Liver (tissue), 10 donors: ENCODE measurements at places on chromosomes 1 and 21.

DNA sequence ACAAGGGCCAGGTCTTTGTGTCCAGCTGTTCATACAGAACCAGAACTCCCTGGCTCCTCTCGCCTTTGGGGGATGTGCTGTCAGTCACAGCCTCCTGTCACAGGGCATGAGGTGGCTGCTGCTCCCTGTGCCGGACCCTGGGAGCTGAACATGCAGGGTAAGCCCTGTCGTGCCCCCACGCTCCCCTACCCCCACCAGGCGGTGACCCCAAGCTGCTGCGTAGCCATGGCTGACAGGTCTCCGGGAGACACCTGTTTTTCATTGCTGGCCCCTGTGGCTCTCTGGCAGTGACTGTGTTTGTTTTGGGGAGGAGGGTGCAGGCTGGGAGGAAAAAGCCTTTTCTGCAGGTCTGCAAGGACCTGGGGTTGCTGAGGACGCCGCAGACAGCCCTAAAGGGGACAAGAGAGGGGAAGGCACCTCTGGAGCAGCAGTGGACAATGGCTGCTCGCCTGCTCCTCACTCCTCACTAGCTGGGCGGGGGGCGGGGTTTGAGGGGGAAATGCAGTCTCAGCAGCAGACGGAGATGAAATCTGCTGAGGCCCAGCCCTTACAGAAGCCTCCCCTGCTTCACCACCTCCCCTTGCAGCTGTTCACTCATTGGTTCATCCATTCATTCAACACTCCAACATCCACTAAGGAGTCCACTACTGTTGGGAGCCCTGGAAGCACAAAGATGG is 81.4 kb downstream of the TRABD2B start:
- DNase-seq, result no peak

- DNase-seq, result no peak
Observed at GRCh38 chr1:159266832-159267231, 35.3 kb upstream of the FCER1A start.

DNA sequence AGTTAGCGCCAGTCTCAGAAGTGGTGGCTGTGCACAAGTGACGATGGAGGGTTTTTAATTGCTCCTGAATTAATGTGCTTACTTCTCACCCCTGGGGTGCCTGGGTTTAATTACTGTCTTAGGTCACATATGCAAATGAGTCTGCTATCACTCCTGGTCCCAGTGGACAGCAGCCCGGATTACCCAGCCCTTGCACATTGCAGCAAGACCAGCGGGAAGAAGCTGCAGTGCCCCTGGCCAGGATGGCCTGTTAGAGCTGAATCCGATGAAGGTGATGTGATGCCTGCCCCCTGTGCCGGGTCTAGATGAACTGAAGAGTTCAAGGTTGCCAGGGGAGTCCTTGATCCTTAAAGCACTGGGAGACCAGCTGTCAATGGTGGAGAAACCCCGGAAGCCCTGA is 24.2 kb downstream of the ENO1 start:
- no peak for DNase-seq

- DNase-seq, result no peak
Observed at GRCh38 chr21:29125191-29125590, 5.3 kb upstream of the MAP3K7CL start.

GRCh38 chr1:210003501-210003900 is 65.5 kb downstream of the SYT14 start:
- DNase-seq, result no peak

DNA sequence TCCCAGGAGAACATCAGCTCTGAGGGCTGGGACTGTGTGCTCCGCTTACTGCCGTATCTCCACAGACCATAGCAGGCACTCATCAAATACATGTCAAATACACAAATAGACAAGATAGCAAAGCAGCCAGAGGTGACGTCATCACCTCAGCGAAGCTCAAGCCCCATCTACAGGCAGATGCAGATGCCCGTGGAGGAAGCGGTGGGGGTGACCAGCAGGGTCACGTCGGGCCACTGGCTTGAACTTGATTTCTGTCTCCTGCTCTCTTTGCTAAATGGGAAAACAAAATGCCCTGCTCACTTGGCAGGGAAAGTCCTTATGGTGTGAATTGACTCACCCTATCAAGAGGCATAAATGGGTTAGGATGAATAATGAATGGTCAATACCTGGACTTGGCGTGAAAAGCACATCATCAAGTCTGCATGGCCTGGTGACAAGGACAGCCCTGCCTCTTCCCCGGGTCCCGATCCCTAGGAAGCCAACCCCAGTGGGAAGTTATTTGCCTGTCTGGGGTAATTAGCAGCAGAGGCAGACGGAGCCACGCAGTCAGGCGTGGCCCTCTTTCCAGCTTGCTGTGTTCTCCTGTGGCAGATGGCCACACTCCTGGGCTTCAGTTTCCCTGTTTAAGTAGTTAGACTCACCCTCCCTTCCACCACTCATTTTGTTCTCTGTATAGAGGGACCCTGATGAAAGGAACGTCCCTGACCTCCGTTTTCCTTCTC is 536.0 kb downstream of the NPHP4 start:
- DNase-seq, result no peak

- DNase-seq, result no peak
Observed at GRCh38 chr1:150017206-150017750, 6.8 kb upstream of the OTUD7B start.

- DNase-seq, result no peak
Observed at GRCh38 chr1:235015291-235015985, 113.2 kb downstream of the TOMM20 start.

- DNase-seq, result no peak
Observed at GRCh38 chr21:29205009-29205408, 74.6 kb downstream of the MAP3K7CL start.

DNA sequence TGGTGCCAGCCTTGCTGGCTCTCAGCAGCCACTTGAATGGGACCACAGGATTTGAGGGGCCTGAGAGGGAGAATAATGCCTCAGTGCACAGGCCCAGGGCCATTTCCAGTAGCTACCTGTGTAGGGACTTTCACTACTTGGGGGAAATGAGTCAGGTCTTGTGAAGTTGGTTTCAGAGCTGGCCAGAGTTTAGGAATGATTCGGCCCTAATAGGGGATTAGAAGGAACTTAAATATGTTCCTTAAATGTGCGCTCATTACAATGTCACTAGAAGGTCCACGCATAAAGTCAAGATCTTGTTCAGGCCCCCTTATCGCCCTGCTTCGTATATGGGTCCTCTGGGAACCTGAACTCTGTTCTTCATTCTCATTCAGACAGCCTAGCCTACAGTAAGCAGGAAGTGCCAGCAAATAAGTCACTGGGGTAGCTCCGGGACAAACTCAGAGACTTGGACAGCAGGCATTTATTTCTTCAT is 5.6 kb upstream of the AKR1A1 start:
- no peak for DNase-seq

- no peak for DNase-seq
Observed at GRCh38 chr1:195202241-195202640, 1406.0 kb downstream of the KCNT2 start.

GRCh38 chr1:178536329-178536728 is 23.4 kb downstream of the TEX35 start:
- no peak for DNase-seq

GRCh38 chr1:101040666-101041065 is 15.1 kb upstream of the DPH5 start:
- DNase-seq, result no peak

- no peak for DNase-seq
Observed at GRCh38 chr1:53286955-53287354, 40.9 kb downstream of the LRP8 start.

DNA sequence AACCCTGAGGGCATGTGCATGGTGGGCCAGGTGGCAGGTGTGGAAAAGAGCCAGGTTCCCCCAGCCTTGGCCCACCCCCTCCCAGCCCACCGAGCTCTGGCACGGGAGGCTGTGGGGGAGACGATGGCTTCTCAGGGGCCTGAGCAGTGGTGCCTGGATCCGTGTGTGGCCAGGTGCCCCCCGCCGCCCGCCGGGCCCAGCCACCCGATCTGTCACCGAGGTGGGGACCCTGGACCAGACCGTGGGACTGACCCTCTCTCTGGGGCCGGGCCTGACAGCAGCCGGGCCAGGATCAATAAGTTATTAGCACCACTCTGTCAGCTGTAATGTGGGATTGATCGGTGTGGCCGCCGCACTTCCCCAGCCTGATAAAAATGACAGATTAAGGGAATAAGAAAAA is 13.8 kb downstream of the SAMD11 start:
- DNase-seq, result no peak

DNA sequence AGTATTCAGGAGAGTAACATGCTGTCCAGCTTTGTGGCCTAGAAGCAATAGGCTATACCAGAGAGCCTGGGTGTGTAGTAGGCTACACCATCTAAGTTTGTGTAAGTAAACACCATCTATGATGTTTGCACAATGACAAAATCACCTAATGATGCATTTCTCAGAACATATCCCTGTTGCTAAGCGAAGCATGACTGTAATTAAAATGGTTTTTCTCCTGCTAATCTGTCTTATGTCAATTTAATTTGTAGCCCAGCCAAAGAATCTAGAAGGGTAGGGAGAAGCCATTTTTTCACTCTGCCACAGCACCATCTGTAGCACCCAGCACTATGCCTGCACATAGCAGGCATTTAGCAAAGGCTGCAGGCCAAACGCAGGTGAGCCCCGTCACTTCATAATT is 2.0 kb upstream of the TTC24 start:
- no peak for DNase-seq

- DNase-seq, result no peak
Observed at GRCh38 chr1:110048240-110048639, 13.8 kb downstream of the STRIP1 start.

DNA sequence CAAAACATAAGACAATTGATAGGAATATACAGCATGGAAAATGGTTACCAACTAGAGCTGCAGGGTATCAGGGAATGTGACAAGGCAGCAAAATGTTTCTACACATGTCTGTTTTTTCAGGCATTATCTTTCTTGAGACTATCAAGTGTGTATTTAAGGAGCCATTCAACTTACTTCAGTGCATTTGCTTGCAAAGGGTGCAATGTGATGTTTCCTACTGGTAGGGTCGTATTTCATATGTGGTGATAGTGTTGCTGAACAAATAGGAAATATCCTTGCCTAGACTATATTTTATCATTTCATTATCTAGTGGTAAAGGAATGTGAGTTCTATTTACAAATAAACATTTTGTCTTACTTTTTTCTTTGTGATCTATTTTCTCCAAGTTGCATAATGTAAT is 42.4 kb downstream of the PTPRC start:
- no peak for DNase-seq
